ENCODE measurements at places on chromosomes 12 and 14. TPM values are rescaled to one million over a fixed set of nuclear protein-coding genes. Genes with fewer than 3 reads are reported as not detected.

- DNase-seq = no peak
Observed at GRCh38 chr14:68952531-68953195, 26.4 kb downstream of the ACTN1 start.

DNA sequence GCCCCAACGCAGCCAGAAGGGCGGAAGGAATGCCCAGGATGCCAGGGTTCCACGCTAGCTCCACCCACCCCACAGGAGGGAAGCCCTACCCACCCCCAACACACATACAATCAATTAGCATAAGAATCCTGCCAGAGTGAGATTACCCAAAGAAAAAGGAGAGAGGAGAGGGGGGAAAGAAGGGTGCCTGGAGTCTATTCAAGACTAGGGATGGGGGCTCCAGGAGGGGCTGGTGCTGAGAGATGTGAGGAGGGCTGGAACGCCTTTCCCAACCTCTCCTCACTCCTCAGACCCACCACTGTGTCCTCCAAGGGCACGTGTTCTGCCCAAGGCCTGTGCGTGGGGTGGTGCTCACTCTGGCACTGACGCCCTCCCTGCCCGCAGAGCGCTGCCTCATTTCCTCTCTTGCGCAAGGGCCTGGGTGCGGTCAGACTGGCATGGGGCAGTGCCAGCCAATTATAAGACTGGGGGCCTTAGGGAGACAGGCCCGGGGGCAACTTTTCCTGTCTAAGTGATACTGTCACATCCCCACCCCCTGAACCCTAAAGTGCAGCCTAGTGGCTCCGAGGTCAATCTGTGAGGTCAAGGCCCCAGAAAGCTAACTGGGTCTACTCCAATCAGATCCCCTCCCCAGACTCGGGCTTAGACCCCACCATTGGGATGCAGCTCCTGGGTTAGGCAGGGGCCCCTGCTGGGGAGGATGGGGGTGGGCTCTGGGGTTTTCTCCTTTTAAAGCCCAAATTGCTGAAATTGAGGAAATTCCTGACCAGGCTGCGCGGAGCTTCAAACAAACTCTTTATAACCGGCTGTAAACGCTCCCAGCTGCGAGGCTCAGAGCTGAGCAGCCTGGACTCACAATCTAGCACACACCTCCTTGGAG, 10.2 kb upstream of the ITGB7 start:
- DNase-seq = no peak

Gene ATP5MC2
- total RNA-seq = 225 TPM

GRCh38 chr12:14612898-14613445, 45.3 kb upstream of the PLBD1 start:
- peak; percentile 9 for DNase-seq

GRCh38 chr12:100733817-100734593, 60.6 kb upstream of the ANO4 start:
- DNase-seq = peak; percentile 55

Gene DYRK2
- total RNA-seq = 8.9 TPM

Measured in G401 (cell line).